ENCODE measurements at places on chromosomes 7 and 10.

- no peak for DNase-seq
Measured at GRCh38 chr10:50398823-50399222, 147.5 kb upstream of the ASAH2 start.

DNA sequence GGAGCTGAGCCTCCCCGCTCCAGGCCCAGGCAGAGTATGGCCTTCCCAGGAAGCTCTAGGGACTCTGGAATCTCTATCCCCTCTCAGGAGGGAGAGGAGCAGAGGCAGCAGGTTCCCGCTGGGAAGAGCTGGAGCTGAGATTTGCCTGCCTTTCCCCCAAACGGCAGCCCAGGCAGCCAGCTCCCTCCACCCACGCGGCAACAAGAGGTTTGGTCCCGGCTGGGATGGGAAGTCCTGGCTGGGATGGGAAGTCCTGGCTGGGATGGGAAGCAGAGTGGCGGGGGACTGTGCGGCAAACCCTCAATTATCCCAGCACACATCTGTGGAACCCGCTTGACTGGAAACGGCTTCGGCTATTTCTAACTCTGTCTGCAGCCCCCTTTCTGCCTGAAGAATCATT is 223.0 kb downstream of the ELFN1 start:
- no peak for DNase-seq

DNA sequence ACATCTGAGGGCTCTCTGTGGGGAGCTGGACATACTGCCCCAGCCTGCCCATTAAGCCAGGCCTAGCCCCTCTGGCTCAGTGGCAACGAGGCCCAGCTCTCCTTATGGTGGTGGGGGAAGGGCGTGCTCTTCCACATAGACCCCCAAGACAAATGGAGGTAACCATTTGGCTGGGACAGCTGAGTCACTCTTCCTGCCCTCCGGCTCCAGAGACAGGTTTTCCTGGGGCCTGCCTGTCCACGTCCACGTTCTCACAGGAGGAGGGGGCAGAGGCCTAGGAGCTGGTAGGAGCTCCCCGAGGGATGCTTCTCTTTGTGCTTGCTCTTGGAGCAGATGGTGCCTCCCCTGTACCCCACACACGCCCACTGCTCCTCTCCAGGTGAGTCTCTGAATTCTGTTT is 33.5 kb downstream of the TSPAN15 start:
- no peak for DNase-seq

- DNase-seq, result no peak
Measured at GRCh38 chr7:138276891-138277290, 183.2 kb upstream of the TRIM24 start.

GRCh38 chr7:155758348-155758747 is 53.9 kb downstream of the SHH start:
- DNase-seq, result no peak

GRCh38 chr10:75211007-75211691 is 553 bp downstream of the VDAC2 start:
- DNase-seq, result no peak

GRCh38 chr7:156223935-156224832 is 411.9 kb upstream of the SHH start:
- DNase-seq, result no peak

DNA sequence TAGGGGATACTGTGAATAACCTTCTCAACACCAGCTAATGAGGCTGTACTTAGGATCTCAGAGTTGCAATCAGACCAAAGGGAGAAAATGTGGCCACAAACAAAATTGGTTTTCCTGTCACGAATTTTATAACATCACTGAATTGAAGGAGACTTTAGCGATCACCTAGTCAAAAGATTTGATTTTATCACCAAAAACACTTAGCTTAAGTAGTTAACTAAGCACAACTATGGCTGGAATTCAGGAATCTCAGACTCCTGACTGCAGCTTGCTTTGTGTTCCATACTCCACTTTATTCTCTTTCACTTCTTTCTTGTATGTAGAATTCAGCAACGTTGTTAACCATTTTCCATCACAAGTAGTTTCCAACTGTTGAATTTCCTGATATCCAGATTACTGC is 152.0 kb downstream of the SLC16A9 start:
- DNase-seq, result no peak

DNA sequence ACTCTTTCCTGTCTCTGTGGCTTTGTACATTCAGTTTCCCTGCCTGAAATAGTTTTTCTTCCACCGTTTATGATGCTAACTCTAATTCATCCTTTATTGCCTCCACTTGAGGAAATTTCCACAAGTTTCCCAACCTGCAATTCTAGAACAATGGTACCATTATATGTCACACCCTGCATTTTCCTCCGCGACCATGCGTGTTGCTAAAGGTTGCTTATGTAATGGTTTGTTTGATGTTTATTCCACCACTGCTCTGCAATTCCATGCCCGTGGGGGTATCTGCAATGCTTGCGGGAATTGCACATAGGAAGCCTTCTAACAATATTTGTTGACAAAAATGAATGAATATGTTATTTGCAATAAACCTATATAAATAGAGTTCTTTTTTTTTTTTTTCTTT is 69.5 kb upstream of the ST8SIA6 start:
- DNase-seq, result no peak

- DNase-seq, result no peak
Measured at GRCh38 chr10:76287856-76288255, 856.4 kb downstream of the LRMDA start.

DNA sequence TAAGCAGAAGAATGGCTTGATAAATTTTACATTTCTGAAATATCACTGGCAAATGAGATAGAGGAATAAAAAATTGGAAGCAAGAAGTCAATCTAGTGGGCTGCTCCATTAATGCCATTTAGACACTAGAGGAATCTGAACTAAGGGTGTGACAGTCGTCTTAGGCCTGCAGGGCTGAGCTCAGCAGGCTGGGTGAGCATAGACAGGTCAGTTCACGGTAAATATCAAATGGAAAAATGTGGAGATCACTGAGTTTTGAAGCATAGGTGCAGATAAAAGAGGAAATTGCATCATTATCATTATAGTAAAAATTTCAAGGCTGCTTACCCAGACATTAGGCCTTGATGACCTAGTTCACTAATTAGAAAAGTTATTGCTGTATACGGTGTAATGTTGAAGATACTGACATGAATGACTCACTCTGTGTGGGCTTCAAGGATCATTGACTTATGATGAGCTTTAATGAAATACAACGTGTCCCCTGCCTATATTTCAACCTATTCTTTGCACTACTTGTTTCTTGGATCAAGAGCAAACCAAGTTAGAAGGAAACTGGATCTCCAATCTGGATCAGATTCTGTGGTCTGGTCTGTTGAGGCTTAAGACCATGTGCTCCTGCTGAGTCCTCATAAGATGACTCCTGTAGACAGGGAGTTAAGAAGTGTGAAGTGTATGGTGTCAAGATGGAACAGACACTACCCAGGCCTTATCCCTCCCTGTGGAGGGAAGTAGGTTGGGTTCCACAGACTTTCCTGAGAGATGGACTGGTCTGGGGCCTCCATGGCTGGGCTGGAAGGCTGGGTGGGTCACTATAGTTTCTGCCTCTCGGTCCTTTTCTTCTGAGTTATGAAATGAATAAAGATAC is 3.6 kb downstream of the OR2F2 start:
- DNase-seq, result no peak

- no peak for DNase-seq
Measured at GRCh38 chr10:43857206-43857930, 208.7 kb upstream of the ZNF32 start.

- no peak for DNase-seq
Measured at GRCh38 chr7:131148258-131148657, 179.4 kb upstream of the MKLN1 start.

DNA sequence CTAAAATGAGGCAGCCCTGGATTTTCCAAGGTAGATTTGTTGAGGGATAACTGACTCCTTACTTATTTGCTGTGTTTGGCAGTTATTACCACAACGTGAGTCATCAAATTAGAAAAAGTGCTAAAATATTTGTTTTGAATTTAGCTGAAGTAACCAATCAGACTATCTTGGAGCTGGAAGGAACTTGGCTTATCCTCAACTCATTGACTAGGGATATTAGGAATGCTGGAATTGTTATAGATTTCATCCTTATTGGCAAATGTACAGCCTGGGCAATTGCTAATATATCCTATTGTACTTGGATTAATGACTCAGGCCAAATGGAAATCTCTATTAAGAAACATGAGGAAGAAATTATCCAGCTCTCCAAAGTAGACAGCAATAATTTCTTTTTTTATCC is 1189.0 kb upstream of the LRRN3 start:
- no peak for DNase-seq

GRCh38 chr10:8072211-8072610 is 17.7 kb downstream of the GATA3 start:
- no peak for DNase-seq

GRCh38 chr7:48089046-48090003 is at the start of gene UPP1:
UPP1 (plus strand) TSS chr7:48089265; CDS start chr7:48094784, 5,519 bp downstream.
- DNase-seq, result peak; percentile 87

DNA sequence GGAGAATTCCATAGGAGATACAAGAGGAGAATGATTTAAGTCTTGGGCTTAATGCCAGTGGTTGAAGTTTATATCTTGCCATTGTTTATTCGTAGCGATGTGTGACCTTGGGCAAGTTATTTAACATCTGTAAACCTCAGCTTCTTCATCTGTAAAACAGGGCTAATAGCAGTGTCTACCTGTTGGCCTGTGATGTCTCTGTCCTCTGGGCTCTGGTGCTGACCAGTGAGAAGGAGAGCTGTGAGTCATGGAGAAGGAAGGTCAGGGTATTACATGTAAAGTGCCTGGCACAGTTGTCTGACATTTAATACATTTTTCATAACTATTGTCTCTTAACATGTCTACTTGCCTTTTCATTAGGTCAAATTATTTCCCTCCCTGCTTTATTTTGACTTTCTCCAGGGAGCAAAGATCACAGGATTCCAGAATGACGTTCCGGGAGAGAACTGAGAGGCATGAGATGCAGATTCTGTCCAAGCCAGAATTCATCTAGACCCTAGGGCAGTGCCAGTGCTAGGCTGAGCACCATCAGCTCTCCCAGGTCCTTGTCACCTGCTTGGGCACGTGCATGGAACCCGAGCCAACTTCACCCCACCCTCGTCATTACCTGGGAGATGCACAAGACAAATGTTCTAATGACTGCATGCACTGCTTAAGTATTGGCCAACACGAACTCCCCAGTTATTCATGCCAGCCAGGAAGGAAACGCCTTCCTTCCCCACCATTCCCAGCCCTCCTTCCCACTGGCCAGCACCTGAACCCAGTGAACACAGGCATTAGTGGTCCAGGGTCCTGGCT is 187.9 kb downstream of the DPY19L1 start:
- no peak for DNase-seq

- DNase-seq, result no peak
Measured at GRCh38 chr7:75835688-75836285, 22.2 kb upstream of the CCL24 start.

DNA sequence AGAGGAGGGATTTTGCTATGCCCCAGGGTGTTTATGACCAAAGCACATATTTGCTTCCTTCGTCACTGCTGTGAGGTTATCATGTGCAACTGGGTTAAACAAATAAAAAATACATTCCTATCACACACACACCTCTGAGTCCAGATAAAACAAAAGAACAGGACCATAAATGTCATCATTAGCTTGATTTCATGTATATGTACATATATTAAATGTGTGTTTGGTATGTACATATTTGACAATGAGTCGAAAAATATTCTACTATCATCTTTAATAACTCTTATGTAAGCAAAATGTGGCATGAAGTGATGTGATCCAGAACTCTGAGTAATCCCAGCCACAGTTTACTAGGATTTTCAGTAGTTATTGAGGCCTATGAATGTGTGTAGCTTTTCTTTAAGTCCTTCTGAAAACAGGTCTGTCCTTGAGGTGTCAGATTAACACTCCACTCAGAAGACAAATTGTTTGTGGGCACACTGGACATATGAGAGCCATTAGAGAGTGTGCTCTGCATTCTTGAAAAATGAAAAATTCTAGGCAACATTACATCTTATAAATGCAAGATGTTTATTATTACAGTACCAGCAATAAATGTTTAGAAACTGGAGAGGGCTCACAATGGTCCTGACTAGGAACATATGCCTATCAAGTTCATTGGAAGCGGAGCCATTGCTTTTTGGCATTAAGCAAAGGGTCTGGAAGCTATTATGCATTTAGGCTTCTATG is 335.1 kb upstream of the SEMA3A start:
- DNase-seq, result no peak

- no peak for DNase-seq
Measured at GRCh38 chr7:150479023-150479716, 28.7 kb downstream of the GIMAP8 start.

Data from substantia nigra (tissue), 51 donors.